Subcutaneous adipose tissue (tissue), 4 donors: ENCODE measurements at places on chromosomes 3 and 15. TPM values are rescaled to one million over a fixed set of nuclear protein-coding genes. Genes with fewer than 3 reads are reported as not detected.

The OIP5 gene
- not detected for total RNA-seq

The DLL4 gene
- 12.6 TPM for total RNA-seq

The TM6SF1 gene
- 9.5 TPM for total RNA-seq

The SLC24A5 gene
- total RNA-seq = not detected

The LOXL1 gene
- total RNA-seq = 9.2 TPM

The SCG3 gene
- total RNA-seq = not detected

The CTXN2 gene
- total RNA-seq = not detected

The STAC gene
- total RNA-seq = 7.6 TPM

The OR5H1 gene
- total RNA-seq = not detected

The THAP10 gene
- 0.94 TPM for total RNA-seq

The UACA gene
- 84.7 TPM for total RNA-seq

The DUOX2 gene
- under 0.01 TPM for total RNA-seq

The GOLGA6B gene
- total RNA-seq = not detected

The HAPLN3 gene
- 11.5 TPM for total RNA-seq

The GASK1A gene
- total RNA-seq = 16.5 TPM

The RARRES1 gene
- 7.7 TPM for total RNA-seq

The ZDHHC23 gene
- 2.4 TPM for total RNA-seq

The LYZL4 gene
- total RNA-seq = not detected

The NANOGP8 gene
- total RNA-seq = 2.3 TPM

The FEZF2 gene
- not detected for total RNA-seq
